Fibroblast of skin of right biceps (primary cell): ENCODE measurements at places on chromosomes 16 and 17.

DNA sequence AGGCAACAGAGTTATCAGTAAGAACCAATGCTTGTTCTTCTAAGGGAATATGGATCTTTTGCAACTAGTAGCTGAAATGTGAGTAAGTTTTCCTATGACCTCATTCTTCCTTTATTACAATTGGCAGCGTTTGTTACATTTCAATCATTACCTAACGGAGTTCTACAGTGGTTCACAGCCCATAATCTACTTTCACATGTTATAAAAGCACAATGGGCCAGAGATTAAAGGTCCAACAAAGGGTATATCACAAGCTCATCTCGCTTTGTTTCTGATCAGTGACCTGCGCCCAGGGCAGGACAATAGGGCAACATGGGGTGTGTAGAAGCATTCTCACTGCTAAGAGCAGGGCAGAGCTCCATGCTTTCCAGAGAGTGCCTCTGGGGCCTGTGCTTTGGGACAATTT is 279.9 kb upstream of the DYNLRB2 start:
- peak; percentile 10 for DNase-seq

DNA sequence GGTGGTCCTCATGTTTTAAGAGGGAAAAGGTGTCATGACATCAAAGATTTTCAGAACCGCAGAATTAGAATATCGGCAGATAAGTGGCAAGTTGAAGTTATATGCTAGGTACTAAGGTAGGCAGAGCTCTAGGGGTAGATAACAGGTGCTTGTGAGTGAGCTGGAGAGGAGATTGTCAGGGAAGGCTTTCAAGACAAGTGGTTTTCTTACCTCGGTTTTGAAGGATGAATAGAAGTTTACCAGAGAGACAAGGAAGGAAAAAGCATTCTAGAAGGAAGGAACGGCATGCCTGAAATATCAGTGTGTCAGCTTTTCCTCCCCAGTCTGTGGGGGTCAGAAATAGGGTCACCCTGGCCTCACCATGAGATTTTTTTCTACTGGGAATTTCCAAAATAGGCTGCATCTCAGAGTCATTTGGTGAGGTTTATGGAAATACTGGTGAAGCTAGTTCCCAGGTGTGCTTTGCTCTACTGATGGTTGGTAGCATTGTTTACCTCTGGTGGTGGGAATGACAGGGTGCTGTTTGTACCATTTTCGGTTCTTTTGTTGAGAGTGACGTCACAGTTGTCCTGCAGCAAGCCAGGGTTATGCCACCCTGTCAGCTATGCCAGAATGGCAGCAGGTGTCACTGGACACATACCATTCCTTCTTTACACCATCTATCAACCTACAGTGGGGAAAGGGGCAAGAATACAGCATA is 112.5 kb downstream of the MSI2 start:
- DNase-seq, result no peak

GRCh38 chr16:27515874-27516353 is 33.8 kb downstream of the GTF3C1 start:
- DNase-seq, result no peak

- DNase-seq, result peak; percentile 31
Observed at GRCh38 chr16:81500833-81501521, 56.4 kb downstream of the CMIP start.

- DNase-seq, result no peak
Observed at GRCh38 chr17:82351254-82351712, 7.8 kb upstream of the TEX19 start.

DNA sequence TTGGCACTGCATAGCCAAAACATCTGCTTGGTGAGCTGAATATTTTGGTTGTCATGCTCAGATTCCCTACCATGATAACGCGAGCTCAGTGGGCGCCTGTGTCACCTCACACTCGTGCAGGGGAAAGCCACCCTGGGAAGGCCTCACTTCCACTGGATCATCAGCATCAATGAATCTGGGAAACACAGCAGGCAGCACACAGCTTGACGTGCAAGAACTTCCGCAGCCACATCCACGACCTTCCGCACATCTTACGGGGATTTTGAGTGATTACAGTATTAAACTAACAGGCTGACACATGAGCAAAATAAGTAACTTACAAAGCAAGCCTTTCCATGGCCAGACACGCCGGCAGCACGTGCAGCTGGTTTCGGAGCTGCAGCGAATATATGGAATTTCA is 54.7 kb upstream of the FOXF1 start:
- peak; percentile 60 for DNase-seq

DNA sequence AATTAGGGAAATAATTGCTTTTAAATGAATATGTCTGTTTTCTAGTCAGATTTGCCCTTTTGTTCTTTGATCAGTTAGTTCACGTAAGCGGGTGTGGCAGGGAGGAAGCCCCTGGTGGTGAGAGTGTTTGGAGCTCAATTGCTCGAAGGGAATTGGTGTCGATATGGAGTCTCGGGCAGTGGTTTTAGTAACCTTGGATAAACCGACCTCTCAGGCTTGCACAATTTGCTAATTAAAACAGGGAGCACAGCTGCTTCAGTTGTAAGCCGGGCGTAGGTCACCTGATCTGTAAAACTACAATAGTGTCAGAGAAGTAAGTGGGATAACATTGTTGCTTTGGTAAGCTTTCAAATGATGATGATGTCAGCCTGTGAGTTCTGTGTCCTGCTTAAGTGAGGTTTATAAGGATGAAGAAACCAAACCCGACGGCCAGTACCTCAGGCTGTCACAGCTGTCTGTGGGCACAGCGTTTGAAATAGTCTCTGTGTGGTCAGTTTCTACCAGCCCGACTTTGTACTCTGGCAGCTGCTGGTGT is 2.9 kb downstream of the ZNF750 start:
- no peak for DNase-seq

DNA sequence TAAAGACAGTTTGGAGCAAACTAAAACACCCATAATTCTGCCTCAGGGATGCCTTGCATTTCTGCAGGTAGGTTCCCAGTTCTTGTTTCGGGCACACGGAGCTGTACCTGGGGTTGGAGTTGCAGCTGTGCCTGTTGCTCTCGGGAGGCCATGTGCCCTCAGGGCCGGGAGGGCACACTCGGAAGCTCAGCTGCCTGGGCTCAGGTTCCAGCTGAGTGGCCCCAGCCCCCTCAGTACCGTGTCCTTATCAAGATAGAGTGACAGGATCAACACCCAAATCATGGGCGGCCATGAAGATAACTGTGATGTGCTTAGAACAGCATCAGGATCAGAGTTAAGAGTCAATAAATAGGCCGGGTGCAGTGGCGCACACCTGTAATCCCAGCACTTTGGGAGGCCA is 107.9 kb downstream of the SNX29 start:
- DNase-seq, result no peak

GRCh38 chr16:4603624-4604170 is 11.0 kb downstream of the UBALD1 start:
- no peak for DNase-seq

- no peak for DNase-seq
Observed at GRCh38 chr17:81999587-81999975, 22.2 kb downstream of the ASPSCR1 start.

DNA sequence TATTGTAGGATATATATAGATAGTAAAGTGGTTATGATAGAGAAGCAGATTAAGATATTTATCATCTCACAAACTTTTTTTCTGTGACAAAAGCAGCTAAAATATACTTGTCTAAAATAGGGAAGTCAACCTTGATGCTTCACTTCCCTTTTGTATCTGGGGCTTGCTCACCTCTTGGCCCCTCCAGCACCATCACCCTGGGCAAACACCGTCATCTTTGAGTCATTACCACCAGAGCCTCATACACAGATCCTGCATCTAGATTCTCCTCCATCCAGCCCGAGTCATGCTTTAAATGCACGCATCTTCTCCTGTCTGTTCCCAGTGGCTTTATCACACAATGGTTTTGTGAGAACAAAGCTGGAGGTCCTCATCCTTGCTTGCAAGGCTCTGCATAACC is 1062.7 kb upstream of the EEF2KMT start:
- peak; percentile 2 for DNase-seq

- peak; percentile 38 for DNase-seq
Observed at GRCh38 chr17:60065136-60065535, 13.6 kb downstream of the HEATR6 start.

GRCh38 chr16:80806927-80807340 is 2.5 kb upstream of the CDYL2 start:
- DNase-seq, result peak; percentile 87

DNA sequence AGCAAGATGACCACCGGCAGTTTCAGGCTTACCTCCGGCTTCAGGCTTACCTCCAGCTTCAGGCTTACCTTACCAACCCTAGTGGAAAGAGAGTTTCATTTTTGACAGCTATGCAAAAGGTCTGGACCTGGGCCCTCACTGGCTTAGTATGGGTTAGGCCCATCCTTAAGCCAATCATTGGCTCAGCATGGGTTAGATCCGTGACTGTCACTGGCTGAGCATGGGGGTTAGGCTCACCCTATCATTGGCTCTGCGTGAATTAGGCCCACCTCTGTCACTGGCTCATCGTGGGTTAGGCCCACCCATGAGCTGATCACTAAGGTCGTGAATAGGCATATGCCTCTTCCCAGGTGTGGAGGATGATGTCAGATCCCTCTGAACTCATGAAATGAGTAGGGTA is 8.1 kb downstream of the NDE1 start:
- DNase-seq, result no peak

GRCh38 chr17:46143827-46144236 is 49.4 kb downstream of the KANSL1 start:
- DNase-seq, result no peak

DNA sequence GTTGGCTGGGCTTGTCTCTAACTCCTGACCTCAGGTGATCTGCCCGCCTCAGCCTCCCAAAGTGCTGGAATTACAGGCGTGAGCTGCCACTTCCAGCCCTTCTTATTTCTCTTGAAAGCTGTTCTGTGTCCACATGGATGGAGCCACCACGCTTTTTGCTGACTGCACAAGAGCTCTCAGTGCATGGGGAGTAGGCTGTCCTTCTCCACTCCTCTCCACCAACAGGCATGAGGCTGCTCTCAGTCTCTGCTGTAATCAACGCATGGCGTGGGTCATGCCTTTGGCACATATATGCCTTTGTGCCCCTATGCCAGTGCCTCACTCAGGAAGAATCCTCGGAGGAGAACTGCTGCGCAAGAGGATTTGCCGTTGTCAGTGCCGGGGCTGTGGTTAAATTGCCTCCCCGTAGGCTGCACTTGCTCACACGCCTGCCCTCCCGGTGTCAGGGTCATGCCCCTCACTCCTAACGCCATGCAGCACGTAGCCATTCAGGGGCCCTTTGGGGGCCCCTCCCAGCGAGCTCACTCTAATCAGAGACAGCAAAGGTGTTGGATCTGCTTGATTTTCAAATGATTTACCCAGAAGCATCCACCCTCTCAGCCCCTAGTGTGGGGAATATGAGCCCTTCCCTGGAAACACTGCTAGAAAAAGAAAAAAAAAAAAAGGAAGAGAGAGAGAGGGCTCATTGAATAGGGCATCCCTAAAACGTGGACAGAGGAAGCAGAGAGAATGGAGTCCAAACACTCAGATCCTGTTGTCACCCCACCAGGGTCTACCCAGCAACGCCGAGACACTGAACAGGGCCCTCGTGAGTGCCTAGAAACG is 47.5 kb upstream of the ZCCHC14 start:
- no peak for DNase-seq

DNA sequence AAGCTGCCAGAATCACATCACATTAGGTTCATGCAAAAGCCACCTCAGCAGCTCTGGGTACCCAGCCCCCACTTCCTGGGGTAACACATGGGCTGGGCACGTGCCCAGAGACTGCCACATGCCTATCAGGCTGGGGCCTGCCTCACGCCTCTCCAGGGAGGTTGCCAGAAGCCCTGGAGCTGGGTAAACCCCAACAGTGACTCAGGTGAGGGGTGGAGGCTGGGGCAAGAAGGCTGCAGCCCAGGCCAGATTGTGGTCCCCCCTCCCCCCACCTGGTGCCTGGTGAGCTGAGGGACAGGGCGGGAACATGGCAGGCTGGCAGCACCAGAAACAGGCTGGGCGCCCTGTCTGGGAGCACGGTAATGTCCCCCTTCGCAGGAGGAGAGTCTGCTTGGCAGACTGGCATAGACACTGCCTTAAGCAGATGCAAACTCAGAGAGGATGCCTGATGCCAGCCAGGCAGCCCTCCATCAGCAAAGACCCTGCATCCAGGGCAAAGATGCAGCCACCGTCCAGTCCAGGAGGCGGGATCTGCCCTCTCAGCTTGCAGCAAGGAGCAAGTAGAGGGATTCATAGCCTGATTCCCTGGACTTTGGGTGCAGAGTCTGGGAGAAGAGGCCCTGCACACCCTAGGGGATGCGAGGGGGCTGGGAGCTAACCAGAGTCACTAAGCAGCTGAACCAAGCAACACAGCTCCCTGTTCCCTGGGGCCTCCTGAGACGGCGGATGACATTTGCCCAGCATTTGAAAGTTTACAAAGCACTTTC is 28.8 kb downstream of the NGFR start:
- DNase-seq, result peak; percentile 30

- DNase-seq, result peak; percentile 58
Observed at GRCh38 chr16:3954411-3954921, 74.0 kb upstream of the CREBBP start.

GRCh38 chr17:72531729-72532128 is 410.9 kb downstream of the SOX9 start:
- no peak for DNase-seq

- DNase-seq, result no peak
Observed at GRCh38 chr16:81136390-81137335, 40.5 kb upstream of the GCSH start.

- no peak for DNase-seq
Observed at GRCh38 chr16:68234188-68235107, 1.5 kb downstream of the ESRP2 start.

- DNase-seq, result no peak
Observed at GRCh38 chr16:70644763-70645597, 1.4 kb upstream of the IL34 start.

- DNase-seq, result no peak
Observed at GRCh38 chr16:67517661-67518423, 10.8 kb upstream of the RIPOR1 start.

DNA sequence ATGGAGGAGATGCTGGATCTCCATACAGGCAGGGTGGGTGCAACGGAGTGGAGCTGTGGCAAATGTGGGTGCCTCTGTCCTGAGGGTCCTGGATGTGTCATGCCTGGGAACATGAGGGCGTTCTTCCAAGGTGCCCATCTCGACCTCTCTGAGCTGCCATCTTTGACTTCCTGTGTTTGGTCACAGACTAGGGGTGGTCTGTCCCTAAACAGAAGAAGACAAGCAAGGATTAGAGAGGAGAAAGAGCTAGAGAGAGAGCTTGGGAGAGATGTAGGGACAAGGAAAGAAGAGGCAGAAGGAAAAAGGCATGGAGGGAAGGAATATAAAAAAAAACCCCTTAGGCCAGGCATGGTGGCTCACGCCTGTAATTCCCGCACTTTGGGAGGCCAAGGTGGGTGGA is 3.3 kb upstream of the ZG16 start:
- DNase-seq, result no peak

DNA sequence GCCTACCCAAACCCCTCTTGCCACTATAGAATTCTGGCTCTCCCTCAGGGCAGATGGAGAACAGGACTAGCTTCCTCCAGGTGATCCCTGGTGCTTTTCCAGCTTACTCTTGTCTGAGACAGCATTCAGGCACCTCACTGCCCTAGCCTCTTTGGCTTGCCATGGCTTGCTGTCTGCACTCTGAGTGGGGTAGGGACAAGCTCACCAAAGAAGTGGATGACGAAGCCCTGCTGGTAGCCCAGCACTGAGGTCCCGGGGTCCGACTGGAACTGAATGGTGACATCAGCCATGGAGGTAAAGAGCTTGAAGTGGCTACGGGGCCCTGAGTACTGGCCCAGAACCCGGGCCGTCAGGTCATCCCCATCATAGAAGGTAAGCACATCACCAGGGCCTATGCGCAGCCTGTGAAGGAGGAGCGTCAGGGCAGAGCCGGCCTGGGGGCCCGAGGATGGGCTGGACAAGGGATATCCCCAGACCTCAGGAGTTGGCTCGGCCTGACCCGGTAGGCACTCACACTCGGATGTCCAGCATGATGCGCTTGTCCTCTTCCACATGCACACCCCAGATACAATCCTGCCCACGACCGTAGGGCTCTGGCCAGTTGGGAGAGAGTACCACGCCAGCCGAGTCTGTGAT is 7.6 kb upstream of the PHF12 start:
- no peak for DNase-seq
